ENCODE measurements at places on chromosomes 6 and 20.
A peak's percentile ranks its signal among the peaks of the same experiment; 100 is the strongest.

- no peak for DNase-seq
These were observed 55.1 kb upstream of the NFATC2 start for GRCh38 chr20:51597389-51598231.

GRCh38 chr6:22062807-22063408, 233.9 kb downstream of the PRL start:
- no peak for DNase-seq

DNA sequence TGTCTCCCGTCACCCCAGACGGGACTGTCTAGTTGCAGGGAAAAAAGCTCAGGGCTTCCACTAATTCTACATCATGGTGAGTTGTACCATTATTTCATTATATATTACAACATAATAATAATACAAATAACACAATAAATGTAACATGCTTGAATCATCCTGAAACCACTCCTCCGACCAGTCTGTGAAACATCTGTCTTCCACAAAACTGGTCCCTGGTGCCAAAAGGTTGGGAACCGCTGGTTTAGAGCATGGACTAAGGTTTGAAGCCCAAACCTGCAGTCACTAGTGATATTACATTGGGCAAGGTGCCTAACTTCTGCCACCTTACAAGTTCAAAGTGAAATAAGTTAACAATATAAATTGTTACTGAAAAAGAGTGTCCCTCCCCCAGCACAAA, 175.7 kb downstream of the PDE10A start:
- no peak for DNase-seq

- DNase-seq: no peak
These were observed 26.2 kb upstream of the CHRNA4 start for GRCh38 chr20:63387393-63387792.

DNA sequence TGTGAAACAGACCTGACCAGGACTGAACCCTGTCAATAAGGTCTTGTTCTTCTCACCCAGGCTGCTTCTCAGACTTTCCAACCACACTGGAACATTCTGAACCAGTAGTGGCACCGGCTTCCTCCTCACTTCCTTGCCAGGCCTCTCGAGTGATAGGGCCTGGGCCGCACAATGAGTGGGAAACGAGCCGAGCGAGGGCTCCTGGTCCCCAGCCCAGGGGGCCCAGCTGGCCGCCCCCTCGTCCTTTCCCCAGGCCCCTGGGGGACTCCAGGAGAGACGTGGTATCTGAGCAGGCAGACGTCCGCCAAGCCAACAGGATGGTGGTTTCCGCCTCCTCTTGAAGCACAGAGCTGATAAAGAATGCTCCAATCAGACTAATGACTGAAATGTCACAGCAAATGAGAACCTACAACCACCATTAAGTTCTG, 117.9 kb downstream of the GMDS start:
- peak; percentile 13 for DNase-seq

- DNase-seq: no peak
These were observed 16.4 kb upstream of the POLR1H start for GRCh38 chr6:30044630-30045029.

GRCh38 chr20:38706509-38706908, 17.8 kb upstream of the SLC32A1 start:
- DNase-seq: no peak

- DNase-seq: no peak
These were observed 10.0 kb downstream of the HBS1L start for GRCh38 chr6:135044639-135045038.

DNA sequence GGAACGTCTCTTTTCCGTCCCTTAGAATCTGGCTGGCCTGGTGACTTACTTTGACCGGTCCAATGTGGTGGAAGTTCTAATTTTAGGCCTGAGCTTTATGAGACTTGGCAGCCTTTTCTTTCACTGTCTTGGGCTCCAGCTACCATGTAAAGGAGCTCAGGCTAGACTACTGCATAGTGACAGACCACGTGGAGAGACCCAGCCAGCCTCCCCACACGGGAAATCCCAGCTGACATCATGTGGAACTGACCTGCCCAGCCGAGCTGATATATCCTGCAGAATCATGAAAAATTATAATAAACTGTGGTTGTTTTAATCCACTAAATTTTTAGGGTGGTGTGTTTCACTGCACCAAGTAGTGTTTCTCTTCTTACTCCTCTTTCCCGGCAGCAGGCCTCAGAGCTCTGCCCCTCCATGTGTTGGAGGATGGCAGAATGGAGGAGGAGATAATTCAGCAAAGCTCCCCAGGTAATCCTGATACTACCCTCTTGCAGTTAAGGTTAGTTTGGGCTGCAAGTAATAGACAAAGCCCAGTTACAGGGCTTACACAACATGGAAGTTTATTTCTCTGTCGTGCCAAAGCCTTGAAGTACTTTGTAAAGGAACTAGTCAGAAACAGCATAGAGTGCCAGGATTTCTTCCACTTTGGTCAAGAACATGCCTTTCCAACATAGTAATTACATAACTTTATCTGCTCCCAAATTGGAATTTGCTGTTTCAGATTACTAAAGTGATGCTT, 87.5 kb downstream of the SH3BGRL2 start:
- no peak for DNase-seq

GRCh38 chr6:46290421-46291274, 119.9 kb upstream of the ENPP5 start:
- DNase-seq: no peak

DNA sequence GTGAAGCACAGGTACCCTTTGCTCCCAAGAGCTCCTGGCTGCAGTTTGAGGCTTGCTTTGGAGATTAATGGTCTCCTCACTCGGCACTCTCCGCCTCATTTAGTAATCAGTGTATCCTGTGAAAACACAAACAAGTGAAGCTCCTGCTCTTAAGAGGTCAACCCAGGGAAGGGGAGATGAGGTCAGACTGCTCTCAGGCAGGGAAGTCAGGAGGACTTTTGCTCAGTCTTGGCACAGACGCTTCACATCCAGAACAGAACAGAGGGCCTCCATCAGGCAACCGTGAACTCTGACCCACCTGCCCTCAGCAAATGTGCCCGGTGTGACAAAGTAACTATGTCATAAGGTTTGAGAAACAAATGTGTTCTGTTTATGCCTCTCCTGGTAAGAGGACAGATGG, 428.8 kb upstream of the JARID2 start:
- no peak for DNase-seq

DNA sequence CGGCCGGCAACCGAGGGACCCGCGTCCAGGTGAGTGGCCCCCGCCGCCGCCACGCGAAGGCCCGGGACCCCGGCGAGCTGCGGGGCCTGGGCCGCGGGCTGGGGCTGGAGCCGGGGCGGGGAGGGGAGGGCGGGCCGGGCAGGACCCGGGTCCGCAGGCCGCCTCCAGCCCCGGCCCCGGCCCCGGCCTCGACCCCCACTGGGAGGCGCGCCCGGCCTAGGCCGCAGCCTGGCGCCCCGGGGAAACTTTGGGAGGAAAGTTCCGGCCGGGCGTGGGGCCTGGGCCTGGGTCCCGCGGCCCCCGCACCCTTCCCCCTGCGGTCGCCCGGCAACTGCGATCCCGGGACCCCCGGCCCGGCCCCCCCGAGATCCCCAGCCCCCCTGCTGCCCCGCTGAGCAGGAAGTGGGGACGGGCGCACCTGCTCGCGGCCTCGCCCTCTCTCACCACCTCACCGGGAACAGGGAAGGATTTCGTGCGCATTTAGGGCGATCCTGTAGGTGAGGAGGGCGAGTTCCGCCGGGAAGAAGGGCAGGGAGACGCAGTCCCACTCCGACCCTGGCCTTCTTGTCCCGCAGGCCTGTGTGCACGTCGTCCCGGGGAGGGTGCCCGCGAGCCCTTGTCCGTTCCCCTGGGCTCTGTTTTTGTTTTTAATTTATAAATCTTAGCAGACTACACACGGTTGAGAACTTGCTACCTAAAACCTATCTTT, 402 bp downstream of the OSBPL2 start:
- DNase-seq: no peak

GRCh38 chr20:39270837-39271604, 308.9 kb downstream of the DHX35 start:
- DNase-seq: no peak

- no peak for DNase-seq
These were observed 2.0 kb downstream of the DOK5 start for GRCh38 chr20:54477191-54477955.

DNA sequence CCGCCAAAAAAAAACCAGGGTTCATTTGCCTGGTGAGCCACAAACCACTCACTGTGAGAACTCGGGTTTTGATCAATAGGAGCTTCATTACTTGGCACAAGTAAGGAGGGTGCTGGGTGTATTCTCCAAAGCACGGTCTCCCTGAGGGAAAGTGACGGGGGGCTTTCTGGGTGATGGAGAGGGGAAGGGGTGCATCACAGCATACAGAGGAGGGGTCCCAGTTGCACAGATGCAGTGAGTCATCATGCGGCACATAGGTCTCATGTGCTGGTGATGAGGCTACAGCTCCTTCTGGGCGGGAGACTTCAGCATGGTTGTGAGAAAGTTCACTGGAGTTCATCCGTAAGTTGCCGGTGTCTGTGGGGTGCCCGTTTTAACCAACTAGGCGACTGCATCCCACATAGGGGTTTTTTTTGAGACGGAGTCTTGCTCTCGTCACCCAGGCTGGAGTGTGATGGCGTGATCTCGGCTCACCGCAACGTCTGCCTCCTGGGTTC, 36.2 kb downstream of the SUN5 start:
- no peak for DNase-seq

- no peak for DNase-seq
These were observed 74.6 kb downstream of the DTD1 start for GRCh38 chr20:18662279-18663040.

GRCh38 chr6:116625872-116626271, 9.6 kb downstream of the RSPH4A start:
- DNase-seq: no peak

DNA sequence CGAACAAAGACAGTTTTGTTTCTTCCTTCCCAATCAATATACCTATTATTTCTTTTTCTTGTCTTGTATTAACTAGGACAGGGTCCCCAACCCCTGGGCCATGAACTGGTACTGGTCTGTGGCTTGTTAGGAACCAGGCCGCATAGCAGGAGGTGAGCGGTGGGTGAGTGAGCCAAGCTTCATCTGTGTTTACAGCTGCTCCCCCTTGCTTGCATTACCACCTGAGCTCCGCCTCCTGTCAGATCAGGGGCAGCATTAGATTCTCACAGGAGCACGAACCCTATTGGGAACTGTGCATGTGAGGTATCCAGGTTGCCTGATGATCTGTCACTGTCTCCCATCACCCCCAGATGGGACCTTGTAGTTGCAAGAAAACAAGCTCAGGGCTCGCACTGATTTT, 151.9 kb downstream of the CDKAL1 start:
- DNase-seq: no peak

DNA sequence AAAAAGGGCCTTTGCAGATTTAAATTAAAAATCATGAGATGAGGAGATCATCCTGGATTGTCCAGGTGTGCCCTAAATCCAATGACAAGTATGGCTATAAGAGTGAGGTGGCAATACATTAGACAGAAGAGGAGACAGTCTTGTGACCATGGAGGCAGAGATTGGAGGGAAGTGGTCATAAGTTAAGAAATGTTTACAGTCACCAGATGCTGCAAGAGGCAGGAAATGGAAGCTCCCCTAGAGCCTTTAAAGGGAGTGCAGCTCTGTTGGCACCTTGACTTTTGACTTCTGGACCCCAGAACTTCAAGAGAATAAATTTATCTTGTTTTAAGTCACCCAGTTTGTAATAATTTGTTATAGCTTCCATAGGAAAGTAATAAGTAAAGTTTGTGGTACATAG, 61.1 kb downstream of the HMGN3 start:
- no peak for DNase-seq

DNA sequence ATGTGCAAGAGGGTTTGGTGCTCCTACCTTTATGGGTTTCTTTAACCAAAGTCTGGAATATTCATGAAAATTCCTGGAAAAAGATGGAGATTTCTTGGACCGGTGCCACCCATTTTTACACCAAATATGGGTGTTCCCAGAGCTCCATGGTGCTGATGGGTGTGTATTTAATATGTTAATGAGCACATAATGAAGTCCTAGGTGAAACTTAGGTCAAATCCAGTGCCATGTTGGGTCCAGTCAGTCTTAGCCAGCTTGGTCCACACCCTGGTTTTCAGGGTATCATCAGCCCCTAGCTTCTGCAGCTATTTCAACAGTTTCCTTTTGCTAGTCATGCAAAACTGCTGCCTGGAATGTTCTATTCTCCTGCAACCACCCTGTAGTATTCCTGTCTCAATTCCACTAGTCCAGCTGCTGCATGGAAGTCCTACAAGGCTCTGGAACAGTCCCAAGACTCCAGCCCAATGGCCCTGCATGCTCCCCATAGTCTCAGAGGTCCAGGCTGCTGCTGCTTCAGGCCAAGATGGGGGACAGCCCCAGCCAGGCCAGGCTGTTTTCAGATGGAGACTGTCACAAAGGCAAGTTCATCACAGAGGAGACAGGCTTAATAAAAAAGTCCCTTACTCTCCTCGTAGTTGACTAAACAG, 31.8 kb downstream of the CST9L start:
- DNase-seq: no peak

DNA sequence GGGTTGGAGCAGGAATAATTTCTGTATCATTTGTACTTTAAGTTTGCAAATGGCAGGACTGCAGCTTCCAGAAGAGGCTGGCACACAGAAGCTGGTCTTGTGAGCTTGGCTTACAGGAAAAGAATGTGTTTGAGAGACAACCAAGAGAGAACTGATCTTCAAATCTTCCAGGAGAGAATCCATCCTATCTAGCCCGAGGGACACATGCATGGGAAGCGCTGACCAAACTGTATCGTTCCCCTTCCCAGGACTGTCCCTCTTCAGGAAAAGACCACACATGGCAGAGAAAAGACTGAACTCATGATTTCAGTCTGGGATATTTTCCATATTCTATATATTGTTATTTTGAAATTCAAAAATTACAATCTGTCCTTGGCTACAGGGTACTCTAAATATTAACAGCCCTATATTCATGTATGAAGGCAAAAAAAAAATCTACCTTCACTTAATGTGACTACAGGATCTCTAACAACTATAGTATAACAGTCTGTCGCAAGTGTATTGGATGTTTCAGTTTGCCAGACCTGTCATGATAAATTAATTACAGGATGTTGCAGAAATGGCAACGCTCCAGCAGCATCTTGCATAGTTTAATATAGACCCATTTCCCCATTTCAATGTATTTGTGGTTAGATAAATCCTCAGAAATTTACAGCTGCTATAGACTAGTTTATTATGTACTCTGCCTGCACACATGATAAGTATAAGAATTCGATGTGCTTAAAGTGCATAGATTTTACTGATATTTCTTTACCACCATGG, 99.4 kb downstream of the MYB start:
- DNase-seq: no peak

DNA sequence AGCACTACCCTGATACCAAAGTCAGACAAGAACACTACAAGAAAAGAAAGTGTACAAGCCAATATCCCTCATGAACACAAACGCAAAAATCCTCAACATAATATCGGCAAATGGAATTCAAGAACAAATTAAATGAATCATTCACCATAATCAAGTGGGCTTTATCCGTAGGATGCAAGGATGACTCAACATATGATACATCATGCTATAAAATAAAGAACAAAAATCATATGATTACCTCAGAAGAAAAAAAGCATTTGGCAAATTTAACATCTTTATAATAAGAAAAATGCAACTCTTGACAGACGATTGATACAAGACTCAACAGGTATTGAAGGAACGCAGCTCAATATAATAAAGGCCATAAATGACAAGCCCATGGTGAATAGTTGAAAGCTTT, 843.9 kb downstream of the FRK start:
- no peak for DNase-seq

All from stimulated activated CD8-positive, alpha-beta memory T cell treated with anti-CD3 and anti-CD28 coated beads, Interleukin-4, amount 100 ng/mL, for 1 hour (primary cell).